D341Med (cell line): ENCODE measurements at places on chromosomes 7 and 10.
A peak's percentile ranks its signal among the peaks of the same experiment; 100 is the strongest.

DNA sequence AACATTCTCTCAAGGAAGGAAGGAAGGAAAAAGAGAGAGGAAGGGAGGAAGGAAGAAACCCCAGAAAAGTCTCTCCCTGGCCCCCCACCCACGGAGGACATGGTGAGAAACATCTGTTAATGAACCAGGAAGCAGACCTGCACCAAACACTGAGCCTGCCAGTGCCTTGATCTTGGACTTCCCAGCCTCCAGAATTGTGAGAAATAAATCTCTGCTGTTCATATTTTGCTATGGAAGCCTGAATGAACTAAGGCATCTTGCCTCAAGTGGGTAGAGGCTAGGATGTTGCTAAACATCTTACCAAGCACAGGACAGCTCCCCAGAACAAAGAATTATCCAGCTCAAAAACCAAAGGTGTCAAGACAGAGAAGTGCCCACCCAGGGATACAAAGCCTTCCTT lies 19.1 kb downstream of the LRRC20 start:
- DNase-seq, result no peak

- DNase-seq, result no peak
Measured at GRCh38 chr7:139106959-139107358, 2.6 kb downstream of the ZC3HAV1 start.

DNA sequence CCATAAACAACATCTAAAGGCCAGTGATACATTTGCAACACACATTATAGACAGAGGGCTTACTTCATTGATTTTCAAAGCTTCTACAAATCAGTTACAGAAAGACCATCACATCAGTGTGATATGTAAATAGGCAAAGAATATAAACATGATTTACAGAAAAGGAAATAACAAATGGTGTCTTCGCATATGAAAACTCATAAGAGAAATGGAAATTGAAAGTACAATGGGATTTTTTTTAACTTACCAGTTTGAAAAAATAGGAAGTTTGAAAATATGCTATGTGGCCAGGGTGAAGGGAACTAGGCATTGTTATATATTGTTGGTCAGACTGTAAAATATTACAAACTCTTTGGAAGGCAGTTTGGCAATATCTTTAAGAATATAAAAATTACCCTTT lies 27.3 kb downstream of the SEC23IP start:
- DNase-seq, result no peak

- DNase-seq, result peak; percentile 69
Measured at GRCh38 chr7:142459551-142459963, 201.7 kb upstream of the PRSS58 start.

- DNase-seq, result peak; percentile 78
Measured at GRCh38 chr10:128078136-128078969, 47.9 kb downstream of the MKI67 start.

DNA sequence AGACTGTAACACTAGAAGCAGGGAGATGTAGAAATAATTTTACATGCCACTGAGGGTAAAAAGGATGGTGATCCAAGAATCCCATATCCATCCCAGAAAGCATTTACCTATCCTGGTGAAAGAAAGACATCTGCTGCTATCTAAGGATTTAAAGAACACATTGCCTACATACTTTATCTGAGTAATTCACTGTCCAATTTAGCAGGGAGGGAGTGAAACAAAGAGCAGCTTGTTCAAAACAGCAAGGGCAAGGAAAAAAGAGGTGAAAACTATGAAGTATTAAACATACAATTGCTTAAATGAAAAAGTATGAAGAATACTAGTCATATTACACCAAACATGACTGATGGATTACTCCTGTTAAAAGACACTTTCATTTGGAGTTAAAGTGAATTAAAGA lies 206.2 kb downstream of the PPP1R9A start:
- no peak for DNase-seq

- DNase-seq, result peak; percentile 77
Measured at GRCh38 chr10:110226543-110226925, 19.1 kb downstream of the MXI1 start.

GRCh38 chr7:125136341-125136740 lies 206.7 kb upstream of the POT1 start:
- no peak for DNase-seq

- DNase-seq, result no peak
Measured at GRCh38 chr10:114077815-114078219, 34.2 kb downstream of the ADRB1 start.

DNA sequence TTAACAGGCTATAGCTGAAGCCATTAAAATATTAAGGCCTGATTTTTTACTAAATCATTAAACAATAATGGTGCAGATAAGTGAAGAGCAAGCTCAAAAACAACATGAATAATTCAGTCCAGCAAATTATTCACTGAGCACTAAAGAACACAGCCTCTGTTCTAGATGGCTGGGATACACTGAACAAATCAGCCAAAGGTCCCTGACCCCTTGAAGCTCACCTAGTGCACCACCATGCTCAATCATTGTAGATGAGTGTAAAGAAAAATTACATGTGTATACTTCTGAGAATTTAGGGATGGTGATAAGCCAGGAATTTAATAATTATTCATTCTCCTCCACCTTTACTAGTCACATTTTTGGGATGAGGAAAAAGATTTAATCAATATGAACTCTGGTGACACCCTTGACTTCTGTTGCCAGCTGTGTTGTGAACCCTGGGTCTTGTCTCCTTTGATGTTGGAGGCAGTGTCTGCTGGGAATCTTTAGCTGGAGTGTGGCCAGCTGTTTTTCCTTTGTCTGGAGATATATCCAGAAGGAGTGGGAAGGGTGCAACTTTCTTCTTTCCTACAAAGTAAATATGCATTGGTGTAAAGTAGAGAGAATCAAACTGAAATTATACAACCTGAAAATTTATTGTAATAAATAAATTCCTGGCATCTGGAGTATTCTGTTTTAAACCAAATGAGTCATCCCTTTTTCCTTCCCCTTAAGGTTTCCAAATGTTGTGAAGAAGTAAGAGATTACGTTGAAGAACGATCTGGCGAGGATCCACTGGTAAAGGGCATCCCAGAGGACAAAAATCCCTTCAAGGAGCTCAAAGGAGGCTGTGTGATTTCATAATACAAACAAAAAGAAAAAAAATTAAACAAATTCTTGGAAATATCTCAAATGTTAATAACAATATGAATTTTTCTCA lies 4.0 kb downstream of the GNGT1 start:
- no peak for DNase-seq

GRCh38 chr7:22481726-22482125 lies 18.3 kb downstream of the STEAP1B start:
- DNase-seq, result no peak

DNA sequence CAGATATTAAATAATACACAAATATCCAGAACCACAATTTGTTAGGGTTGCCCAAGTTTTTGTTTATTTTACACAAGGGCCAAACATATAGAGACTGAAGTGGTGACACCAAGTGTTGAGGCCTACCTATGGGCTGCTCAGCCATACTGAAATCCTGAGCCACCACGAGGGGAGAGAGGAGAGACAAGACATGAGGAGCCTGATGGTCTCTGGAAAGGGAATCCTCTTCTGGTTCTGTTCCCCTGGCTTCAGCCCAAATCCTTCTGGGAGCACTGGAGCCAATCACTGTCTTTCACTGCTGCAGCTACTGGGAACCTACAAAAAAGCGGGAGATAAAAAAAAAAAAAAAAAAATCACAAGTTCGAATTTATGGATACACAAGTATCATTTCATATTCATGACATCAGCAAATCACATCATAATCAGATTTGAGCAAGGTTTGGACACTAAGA lies 1.9 kb downstream of the SKIDA1 start:
- DNase-seq, result no peak

DNA sequence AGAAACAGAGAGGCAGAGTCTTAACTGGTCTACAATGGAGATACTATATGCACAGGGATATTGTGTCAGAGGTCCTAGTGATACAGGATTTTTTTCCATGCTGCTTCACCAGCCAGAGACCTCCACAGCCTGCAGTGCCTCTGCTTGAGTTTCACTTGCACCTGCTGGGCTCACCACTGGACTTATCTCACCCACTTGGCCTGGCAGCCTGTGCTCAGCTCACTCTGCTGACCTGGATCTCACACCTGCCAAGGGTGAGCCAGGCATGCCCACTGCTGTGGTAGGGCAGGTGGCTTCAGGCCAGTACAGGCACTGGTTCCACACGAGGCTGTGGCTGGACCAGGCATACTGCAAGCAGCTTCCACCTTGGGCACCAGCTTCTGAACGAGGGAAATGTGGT lies 36.6 kb downstream of the PNLIPRP3 start:
- no peak for DNase-seq

DNA sequence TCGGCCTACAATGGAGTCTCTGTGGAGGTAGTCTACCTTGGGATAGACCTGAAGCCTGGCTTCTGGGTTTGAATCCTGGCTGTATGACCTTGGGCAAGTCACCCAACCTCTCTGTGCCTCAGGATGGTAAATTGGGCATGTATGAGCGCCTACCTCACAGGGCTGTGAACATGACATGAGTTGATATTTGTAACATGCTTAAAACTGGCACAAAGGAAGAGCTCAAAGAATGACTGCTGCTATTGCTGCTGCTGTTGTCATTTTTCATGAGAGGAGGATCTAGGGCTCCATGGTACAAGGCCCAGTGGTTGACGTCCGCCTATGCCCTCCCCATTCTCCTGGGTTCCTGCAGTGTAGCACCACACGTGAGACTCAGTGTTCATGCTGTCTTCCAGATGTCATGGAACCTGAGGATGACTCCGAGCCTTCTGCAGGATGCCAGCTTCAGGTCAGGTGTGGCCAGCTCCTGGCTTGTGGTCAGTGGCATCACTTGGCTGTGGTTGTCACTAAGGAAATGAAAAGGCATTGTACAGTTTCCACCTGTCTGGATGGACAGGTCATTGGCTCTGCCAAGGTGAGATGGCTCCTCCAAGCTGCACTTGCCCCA lies 95.0 kb downstream of the WDFY4 start:
- peak; percentile 15 for DNase-seq

GRCh38 chr7:136741941-136742340 lies 126.5 kb upstream of the CHRM2 start:
- no peak for DNase-seq

- no peak for DNase-seq
Measured at GRCh38 chr10:46545861-46546590, 10.4 kb downstream of the GPRIN2 start.

- no peak for DNase-seq
Measured at GRCh38 chr10:62647375-62648092, 157.0 kb upstream of the ADO start.

GRCh38 chr10:29643771-29644501 lies 9.2 kb upstream of the SVIL start:
- DNase-seq, result no peak

DNA sequence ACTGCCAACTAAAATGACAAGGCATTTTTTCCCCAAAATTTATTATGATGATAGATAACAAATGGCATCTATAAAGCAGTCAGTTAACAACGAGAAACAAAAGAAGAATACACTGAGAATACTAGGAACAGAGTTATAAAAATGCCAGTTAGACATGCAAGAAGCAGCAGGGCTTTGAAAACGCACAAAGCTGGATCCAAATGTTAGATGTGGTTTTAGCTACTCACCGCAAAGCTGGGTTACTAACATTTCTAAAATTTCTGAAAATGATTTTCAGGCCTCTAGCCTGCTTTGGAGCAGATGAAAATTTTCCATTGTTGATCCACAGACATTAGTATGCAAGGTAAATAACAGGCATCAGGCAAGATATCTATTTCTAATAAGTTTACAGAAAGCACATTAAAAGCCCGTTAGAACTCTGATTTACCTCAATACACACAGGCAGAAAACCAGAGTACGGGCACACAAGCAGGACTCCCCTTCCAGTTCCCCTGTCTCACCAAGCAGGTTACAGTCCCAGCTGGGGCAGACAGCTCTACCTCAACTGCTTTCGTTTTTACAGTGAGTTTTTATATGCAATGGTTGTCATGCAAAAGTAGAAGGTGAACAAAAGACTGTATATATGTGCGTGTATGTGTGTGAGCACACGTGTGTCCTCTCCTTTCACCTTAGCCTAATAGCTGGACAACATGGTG lies 37.9 kb downstream of the GLI3 start:
- DNase-seq, result no peak

DNA sequence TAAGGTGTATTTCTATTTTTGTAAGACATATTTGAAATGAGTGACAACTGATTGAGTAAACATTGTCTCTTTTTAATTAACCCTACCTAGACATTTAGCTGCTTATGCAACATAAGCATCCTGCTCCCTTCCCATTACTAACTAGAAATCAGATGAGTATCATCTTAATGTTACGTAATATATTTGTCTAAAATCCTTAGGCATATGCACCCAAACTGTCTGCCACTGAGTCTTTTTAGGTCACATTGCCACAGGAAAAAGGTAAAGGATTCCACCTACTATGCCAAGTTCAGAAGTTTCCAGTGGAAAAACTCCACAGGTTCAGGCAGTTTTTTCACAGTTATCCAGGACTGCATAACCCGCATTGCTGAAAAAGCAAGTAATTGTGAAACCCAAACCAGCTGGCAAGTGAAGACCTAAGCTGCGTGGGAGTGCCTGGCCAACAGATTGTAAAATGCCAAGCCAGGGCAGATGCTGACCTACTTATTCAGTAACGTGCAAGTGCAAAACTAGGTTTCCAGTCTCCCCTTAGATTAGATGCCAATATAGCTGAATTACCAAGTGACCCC lies 983.7 kb downstream of the GATA3 start:
- DNase-seq, result no peak
